ENCODE measurements at places on chromosomes 5 and 9. TPM values are rescaled to one million over a fixed set of nuclear protein-coding genes. Genes with fewer than 3 reads are reported as not detected.

- DNase-seq: no peak
These were observed 111.6 kb downstream of the SREK1 start for GRCh38 chr5:66255714-66256113.

The MLANA gene
- not detected for total RNA-seq

DNA sequence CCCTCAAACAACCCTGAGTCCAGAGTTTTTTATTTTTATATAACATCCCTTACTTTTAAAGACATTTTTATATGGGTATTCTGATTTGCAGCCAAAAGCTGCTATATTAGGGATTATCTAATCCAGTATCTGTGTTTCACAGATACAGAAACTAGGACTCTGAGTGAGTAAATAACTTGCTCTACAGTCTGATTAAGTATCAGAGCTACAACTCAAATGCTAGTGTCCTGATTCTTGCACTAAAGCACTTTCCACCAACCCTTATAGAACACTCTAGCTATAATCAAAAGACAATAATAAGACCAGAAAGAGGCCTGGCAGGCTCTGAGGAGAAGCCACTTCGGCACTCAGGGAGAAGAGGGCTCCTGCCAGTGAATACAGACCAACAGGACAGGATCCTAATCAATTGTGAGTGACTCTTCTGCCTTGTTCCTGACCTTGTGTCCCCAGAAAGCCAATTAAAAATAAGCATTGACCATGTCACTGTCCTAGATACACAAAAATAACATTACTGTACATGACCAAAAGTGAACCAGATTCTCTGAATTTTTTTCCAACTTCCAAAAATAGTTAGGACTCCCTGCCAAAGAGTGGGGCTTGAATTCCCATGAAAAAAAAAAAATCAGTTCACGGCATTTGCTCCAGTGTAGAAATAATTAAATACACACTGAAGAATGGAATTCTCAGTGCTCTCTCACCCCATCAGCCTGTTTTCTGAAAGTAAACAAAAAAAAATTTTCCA, 63.6 kb upstream of the MAP3K1 start:
- DNase-seq: no peak

DNA sequence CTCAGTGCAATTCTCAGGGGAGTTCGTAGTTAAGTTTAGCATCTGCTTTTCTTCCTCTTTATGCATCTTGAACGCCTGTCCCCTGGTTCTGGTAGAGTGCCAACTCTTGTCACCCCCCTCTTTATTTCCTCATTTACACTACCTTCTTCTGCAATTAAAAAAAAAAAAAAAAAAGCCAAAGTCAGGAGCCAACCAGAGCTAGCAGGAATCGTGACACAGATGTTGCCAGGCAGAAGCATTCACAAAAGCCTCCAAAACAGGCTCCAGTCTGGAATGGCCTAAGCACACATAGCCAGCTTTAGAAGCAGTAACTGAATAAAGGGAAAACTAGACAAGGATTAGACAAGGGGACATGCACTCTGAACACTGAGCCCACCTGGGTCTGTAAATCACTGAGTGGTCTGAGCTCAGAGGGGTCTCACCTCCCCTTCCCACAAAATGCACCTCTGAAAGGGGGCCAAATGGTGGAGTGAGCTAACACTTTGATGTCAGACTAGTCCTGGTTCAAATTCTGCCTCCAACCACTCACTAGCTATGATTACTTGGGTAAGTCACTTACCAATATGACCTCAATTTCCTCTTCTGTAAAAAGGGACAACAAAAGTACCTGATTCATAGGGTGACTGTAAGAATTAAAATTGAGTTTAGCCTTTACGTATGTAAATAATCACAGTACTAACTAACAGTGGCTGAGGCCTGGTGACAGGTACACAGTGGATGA, 2.0 kb downstream of the CD74 start:
- DNase-seq: no peak

DNA sequence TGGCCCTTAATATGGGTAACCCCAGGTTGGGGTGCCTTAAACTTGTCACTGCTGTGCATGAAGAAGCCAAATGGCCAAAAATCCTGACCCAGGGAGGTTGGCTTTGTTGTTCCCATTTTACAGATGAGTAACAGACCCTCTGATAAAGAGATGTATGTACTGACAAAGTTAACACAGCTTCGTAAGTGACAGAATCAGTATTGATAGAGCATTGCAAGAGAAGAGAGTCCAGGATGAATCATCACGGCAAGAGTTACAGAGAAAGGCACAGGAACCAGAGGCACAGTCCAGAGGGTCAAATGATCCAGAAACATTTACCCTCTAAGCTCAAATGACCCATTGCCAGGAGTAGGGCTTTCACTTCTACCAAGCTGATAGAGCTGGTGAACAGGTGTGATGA, 103.8 kb upstream of the SMC2 start:
- DNase-seq: no peak

The STPG3 gene
- not detected for total RNA-seq

The IL3 gene
- not detected for total RNA-seq

DNA sequence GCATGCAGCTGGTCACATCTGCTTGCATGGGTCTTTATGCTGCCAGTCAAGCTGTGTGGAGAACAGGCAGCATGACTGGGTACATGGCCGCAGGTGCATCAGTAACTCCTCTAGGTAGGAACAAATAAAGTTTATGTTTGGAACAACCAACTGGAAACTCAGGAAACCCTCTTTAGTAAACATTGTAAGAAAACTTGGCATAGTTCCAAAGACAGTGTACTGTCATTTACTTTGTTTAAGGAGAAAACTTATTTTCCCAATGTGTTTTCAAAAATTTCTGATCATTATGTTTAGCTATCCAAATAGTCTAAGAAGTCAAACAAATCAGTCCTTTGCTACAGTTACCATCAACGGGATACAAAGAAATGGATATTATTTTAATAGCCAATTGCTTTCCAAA, 386.0 kb downstream of the CHSY3 start:
- DNase-seq: no peak

- no peak for DNase-seq
These were observed 378.9 kb downstream of the KCTD16 start for GRCh38 chr5:144549580-144549979.

GRCh38 chr9:129964901-129965734, 77.9 kb downstream of the FNBP1 start:
- DNase-seq: no peak

- no peak for DNase-seq
These were observed 28.5 kb downstream of the GFM2 start for GRCh38 chr5:74738406-74738805.

The RELL2 gene
- 6.3 TPM for total RNA-seq
